ENCODE measurements at places on chromosomes 7 and 10.
A peak's percentile ranks its signal among the peaks of the same experiment; 100 is the strongest.

- DNase-seq = peak; percentile 73
Observed at GRCh38 chr10:14698111-14698828, 76.4 kb downstream of the FAM107B start.

DNA sequence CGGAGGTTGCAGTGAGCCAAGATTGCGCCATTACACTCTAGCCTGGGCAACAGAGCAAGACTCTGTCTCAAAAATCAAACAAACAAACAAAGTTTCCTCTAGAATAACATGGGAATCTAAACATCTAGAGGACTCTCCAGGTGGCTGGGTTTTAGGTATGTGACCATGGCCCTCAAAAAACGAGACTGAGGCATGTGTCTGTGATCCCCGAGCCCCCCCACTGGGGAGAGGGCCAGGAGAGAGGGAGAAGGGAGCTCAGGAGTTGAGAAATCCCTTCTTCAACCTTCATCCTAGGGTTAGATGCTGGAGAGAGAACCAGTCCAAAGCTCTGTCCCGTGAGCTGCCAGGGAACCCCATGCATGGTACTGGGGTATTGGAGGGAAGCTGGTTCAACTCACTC is 188.0 kb upstream of the LYZL2 start:
- no peak for DNase-seq

DNA sequence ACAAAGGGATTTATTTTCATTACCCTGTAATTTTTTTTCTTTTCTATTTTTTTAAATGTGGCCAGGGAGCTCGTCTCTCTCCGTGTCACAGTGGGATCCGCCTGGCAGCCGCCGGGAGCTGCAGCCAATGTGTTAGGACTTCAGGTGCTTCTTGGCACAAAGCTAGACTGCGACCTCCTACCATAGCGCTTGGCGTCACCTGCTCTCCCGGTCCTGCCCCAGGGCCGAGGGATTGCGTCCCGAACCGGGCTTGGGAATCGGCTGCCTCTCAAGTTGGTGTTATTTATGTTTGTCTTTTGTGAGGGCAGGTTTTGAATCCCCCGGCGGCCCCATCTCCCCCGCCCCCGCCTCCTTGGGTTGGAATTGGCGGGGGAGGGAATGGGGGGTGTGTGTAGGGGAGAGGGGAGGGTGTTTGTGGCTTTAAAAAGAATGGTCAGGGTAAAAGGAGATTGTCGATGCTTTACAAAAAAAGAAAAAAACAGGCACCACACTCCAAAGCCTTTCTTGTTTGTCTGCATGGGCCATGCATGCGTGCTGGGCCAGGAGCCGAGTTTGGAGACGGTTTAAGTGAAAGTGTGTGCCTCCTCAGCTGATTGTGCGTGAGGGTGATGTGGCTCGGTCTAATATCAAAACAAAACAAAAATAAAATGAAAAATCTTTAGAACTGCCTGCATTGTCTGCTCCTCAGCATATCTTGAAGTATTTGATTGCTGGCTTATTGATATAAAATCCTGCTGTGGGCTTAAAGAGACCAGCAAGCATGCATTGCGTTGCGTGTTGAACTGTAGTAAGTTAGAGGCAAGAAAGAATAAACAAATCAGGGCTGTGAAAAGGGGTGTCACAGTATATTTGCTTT is 1.2 kb downstream of the PPP1R9A start:
- no peak for DNase-seq

GRCh38 chr10:127937069-127937468 is 30.2 kb downstream of the PTPRE start:
- no peak for DNase-seq

DNA sequence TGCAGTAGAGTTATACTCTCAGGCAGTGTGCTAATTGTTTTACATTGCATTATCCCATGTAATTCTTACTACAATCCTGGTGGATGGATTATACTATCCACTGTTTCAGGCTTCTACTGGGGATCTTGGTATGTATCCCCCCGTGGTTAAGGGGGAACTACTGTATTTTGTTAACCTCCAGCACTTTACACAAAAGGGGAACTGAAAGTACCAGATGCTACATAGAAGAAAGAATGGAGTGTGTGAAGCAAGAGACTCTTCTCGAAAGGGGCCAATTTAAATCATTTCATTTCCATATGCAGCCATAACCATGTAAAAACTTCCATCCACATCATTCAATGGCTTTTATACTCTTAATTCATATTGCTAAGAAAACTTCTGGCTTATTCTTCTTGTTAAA is 69.4 kb downstream of the C1GALT1 start:
- DNase-seq = no peak

DNA sequence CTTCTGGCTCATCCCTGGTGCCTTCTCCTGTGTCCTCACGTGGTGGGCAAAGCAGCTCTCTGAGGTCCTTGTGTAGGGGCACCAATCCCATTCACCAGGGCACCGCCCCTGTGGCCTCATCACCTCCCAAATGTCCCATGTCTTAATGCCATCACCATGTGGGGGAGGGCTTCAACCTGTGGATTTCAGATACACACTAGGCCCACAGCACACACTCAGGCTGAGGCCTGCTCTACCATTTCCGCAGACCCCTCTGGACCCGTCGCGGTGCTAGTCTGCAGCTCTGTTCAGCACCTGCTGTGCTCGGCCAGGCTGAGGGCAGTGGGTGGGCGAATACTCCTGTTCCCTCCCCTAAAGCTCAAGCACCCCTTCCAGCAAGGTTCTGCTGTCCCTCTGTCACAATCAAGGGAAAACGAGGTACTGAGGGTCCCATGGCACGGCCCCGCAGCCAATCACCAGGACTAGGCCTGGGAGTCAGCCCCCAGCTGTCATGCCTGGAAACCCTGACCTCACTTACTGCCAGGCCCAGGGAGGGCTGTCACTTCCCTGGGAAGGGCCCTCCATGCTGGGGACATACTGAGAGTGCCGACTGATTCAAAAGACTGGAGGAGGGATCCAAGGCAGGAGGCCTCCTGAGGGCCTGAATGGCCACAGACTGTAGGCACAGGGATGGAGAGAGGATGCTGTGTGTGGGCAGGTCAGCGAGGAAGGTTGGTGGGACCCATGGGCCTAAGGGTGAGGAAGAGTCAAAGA is 123.8 kb upstream of the RET start:
- no peak for DNase-seq

DNA sequence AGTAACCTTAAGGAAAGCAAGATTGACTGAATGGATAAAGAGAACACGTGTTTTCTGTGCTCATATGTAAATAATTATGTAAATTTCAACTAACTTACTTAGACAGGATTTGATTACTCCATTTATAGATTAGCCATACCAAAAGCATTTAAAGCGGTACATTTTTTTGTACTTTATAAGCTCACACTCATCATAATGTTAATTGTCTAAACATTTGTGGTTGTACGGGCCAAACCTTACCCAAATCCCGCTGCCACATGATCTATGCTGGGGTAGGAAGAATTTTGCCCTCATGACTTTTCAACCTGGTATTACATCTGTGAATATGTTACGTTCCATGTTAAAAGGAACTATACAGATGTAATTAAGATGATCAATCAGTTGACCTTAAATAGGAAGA is 29.1 kb downstream of the MKX start:
- no peak for DNase-seq

DNA sequence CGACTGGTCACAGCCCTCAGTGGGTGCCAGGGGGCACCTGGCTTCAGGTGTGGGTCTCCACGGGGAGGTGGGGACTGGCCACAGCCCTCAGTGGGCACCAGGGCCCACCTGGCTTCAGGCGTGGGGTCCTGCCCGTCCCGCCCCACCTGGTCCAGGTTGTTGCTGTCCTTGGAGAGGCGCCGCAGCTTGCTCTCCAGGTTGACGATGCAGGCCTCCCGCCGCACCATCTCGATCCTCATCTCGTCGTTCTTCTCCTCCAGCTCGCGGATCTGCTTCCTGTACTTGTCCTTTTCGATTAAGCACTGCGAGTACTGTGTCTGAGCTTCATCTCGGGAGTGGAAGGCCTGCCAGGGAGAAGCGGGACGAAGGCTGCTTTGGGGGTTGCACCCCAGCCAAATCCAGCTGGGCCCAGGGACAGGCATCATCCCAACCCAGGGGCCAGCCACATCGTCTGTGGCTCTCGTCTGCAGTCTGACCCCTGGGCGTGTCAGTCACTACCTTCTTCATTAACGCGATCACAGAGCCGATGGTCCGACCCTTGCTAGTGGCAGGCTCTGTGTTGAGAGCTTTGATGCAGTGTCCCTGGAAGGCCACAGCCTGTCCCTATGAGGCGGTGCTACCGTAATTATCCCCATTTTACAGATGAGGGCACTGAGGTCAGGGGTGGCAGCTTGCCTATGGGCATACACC is 92.9 kb upstream of the GNA12 start:
- no peak for DNase-seq

DNA sequence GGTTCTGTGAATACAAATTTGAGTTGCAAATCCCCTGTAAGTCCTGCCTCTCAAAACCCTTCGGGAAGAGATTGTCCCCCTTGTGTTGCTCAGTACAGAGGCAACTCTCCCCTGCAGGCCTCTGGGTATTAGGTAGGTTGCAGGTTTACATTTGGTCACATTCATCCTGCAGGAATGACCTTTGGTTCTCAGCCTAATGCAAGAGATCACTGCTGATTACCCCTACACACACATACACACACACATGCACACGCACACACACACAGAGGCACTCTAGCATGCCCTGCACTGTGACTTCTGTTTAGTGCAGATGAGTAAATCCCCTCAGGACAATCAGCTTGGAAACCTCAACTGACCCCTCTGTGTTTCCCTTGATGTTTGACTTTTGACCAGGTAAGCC is 69.2 kb downstream of the C10orf67 start:
- DNase-seq = no peak

DNA sequence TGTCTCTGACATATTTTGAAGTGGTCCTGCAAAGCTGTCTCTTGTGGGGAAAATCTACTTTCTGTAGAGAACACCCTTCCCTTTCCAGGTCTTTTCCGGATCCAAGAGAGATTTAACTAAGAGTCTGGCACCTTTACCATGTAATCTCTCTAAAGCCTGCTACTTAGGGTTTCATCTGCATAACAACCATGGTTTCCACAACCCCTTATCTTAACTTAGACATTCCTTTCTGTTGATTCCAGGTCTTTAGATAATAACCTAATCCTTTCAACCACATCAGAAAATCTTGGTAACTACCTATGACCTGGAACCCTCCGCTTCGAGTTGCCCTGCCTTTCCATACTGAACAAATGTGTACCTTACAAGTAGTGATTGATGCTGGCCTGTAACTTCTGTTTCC is 243.6 kb upstream of the PTER start:
- DNase-seq = no peak

DNA sequence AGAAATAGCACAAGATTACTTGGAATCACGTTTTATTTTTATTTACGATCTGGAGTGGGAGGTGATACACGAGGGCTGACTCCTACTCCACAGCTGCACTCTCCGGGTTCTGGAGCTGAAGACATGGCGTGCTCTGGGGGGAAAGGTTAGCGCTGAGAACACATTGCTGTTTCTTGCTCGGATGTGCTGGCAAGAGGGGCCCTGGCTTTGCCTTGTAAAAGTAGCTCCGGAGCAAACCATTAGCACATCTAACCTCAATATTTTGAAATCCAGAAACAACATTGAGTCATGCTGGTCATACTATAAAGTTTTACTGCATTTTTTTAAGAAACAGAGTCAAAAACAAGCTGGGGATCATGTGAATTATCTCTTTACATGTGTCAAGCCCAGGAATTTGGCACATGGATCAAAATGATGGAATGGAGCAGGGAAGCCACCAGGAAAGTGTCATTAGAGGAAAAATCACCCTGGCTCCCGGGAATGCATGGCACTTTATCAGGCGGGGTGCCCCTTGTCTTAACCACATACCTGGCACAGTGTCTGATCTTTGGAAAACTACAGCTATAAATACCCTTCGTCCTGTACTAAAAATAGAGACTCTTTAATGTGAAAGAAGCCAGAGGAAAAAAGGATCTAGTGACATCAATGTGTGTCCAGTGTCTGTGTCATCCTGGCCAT is 31.6 kb upstream of the LYZL1 start:
- peak; percentile 98 for DNase-seq

DNA sequence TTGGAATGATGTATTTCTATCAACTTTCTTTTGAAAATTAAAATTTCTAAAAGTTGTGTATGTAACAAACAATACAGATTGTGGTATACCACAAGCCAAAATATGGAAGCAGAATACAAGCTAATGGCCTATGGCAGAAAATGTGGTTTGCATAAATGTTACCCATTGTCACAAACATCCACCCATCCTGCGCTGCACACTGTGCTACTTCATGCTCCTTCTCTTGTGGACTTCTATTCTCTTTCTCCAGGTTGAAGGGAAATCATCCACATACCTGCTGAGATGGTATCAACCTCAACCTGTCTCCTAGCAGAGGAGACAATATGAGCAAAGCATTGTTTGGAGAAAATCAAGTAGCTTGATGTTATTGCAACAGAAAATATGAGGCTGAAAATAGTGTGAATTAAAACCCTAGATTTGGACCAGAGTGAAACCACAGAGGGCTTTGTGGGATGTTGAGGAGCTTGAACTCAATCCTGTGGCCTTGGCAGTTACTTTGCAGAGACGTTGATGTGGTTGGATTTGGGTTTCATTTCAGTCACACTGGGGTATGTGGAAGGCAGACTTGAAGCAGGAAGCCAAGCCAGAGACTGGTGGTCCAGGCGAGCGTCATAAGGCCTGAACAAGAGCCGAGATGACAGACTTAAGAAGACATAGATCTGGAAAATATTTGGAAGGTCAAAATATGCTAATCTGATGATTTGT is 63.8 kb downstream of the ICA1 start:
- DNase-seq = no peak
